Foreskin keratinocyte (primary cell): ENCODE measurements at places on chromosomes 5 and 9.

- DNase-seq = no peak
These were observed 95.9 kb downstream of the CDH6 start for GRCh38 chr5:31289429-31289828.

- DNase-seq = no peak
These were observed 102.4 kb downstream of the TTLL11 start for GRCh38 chr9:121990600-121991306.

- no peak for DNase-seq
These were observed at the start of gene WNK2 for GRCh38 chr9:93183663-93184431. TSS of gene WNK2 (plus strand) at chr9:93184139. CDS start at chr9:93184930, 791 bp downstream.

DNA sequence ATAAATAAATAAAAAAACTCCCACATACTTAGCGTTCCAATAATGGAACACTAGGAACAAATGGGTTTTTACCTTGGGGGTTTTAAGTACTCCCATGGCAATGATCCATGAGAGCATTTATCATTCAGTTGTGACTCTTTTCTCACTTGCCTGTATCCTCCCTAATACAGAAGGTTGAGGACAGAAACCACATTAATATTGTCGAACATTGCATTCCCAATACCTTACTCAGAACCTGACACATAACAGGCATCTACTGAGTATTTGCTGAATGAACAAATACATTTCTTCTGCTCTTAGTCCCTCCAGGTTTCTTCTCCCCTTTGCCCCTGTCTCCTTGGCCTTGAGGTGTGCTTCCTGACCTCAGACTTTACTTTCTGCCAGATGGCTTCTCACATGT, 175.9 kb downstream of the CEMIP2 start:
- DNase-seq = peak; percentile 29

DNA sequence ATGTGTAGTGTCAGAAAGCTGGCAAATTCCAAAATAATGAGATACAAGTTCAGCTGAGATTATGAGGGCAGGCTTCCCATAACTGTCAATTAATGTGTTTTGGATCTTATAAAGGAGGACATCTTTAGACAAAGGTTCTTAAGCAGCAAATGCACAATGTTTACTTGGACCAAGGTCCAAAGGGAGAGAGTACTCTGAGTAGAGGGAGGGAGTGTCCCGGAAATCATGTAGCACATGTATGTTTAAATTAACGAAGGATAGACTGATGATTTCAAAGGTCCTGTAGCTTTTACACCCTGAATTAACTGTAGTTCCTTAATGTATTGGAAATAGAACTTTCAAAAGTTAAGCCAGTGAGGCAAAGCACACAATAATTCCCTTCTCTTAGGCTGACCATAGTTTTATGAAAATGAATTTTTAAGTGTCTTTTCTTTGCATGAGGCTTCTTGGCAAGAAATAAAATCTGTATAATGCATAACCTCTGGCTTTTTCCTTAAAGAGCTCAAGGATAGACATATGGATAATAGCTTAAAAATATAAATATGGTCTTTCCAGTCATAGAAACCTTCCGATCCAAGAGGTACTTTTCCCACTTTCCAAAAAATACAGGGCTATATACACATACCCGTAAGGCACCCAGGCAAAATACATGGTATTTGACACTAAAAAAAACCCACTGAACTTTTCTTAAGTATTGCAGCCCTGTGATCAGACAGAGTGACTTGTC, 93.0 kb downstream of the PCSK5 start:
- no peak for DNase-seq
